ENCODE measurements at places on chromosomes 6 and 20.

DNA sequence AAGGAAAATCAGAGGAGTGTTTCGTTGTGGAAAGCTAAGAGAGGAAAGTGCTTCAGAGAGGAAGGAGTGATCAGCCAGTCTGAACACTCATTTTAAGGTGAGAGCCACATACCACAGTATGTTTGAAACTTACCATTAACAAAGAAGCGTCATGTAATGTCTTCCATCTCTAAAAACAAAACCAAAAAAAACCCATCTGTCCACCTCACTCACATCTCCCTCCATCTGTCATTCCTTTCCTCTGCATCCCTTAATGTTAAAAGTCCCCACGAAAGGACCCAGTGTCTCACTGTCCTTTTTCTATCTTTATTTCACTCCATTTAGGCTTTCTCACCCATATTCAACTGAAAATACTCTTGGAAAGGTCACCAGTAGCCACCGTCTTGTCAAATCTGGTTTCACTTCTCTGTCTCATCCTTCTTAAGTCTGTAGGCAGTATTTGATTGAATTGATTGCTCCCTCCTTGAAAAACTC, 59.4 kb upstream of the GNRH2 start:
- DNase-seq = peak; percentile 22

GRCh38 chr6:92415656-92416055, 1003.7 kb downstream of the EPHA7 start:
- DNase-seq = no peak

DNA sequence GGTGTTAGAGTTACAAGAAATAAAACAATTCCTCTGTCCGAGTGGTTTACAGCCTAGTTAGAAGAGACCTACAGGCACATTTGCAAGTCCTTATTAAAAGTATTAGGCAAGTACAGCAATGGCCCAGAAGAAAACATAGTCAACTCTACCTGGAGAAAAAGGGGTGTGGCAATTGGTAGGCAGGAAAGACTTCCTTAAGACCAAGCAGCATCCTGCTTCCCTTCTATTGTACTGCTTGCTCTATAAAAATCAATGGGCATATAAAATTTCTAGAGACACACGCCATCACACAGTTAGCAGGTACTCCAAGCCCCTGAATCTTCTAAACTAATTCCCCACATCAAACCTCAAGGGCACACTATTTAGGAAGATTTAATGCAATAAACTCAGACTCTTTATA, 185.6 kb downstream of the ATXN1 start:
- DNase-seq = no peak

GRCh38 chr6:90383196-90383822, 86.7 kb upstream of the BACH2 start:
- no peak for DNase-seq

- no peak for DNase-seq
These were observed 32.2 kb downstream of the MYLK4 start for GRCh38 chr6:2718334-2719092.

- no peak for DNase-seq
These were observed 9.0 kb downstream of the UQCC2 start for GRCh38 chr6:33702345-33702977.

GRCh38 chr6:78629836-78630235, 237.5 kb upstream of the IRAK1BP1 start:
- DNase-seq = no peak

GRCh38 chr20:43457640-43458421, at the start of gene SRSF6:
Gene SRSF6 (plus strand): TSS chr20:43457896. CDS start chr20:43458034, 138 bp downstream.
- peak; percentile 83 for DNase-seq

DNA sequence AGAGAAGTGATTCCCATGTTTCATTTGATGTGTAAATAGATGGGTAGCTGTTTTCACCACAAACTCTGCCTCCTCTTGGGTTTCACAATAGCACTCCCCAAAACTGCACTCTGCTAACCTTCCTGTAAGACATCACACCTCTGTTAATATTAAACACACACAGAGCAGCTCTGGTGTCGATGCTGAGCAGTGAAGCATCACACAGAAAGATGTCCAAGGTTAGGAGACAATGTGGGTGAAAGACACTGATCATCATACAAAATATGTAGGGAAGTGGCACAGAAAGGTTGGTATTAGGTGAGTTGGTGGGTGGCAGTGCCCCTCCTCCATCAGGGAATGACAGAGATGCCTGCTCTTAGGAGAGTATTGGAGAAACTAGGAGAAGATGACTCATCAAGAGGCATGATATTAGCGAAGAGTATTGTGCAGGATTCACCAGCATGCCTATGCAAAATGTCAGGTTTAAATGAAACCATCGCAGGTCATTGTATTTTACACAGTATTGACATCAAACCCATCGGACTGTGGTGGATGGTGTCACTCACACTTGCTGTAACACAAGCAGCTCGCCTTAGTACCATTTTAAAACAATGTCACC, 199.7 kb downstream of the TBXT start:
- DNase-seq = no peak

DNA sequence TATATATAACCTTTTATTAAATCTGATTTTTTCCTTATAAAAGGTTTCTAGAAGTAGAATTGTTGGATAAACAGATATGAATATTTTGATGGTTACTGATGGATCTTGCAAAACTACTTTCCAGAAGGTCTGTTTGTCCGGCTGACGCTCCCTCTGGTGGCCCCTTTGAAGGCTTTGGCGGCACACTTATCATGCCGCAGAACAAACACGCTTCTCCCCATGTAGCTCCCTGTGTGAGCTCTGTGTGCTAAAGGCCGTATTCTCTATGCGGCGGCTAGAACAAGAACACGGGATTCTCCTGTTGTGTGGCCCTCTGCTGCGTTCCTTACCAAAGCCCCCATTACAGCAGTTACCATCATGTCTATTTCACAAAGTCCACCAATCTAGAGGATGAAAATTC, 30.0 kb downstream of the PPP1R3G start:
- DNase-seq = no peak

DNA sequence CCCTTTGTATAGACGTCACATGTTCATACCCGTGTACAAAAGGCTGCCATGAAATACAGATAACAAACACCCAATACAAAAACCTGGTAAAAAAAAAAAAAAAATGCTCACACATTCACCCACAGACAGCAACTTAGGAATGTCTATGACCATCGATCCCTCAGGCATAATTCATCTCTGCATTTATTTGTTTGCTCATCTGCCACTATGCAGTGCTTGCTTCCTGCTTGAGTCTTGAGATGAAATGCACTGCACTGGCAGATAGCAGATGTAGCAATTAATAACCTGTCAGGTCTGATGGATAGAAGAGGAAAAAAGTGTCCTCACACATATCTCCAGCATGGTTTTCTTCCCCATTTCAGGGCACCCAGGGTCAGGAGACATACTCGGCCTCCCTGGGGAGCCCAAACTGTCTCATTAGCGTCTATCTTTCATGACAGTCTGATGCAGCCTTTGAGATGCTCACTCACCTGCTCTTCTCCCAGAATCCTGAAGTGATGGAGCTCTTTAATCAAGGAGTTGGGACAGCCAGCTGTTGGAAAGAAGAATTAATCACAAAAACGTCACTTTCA, 295.1 kb upstream of the AGPAT4 start:
- no peak for DNase-seq

GRCh38 chr20:3751675-3752385, 15.7 kb downstream of the ADISSP start:
- no peak for DNase-seq

DNA sequence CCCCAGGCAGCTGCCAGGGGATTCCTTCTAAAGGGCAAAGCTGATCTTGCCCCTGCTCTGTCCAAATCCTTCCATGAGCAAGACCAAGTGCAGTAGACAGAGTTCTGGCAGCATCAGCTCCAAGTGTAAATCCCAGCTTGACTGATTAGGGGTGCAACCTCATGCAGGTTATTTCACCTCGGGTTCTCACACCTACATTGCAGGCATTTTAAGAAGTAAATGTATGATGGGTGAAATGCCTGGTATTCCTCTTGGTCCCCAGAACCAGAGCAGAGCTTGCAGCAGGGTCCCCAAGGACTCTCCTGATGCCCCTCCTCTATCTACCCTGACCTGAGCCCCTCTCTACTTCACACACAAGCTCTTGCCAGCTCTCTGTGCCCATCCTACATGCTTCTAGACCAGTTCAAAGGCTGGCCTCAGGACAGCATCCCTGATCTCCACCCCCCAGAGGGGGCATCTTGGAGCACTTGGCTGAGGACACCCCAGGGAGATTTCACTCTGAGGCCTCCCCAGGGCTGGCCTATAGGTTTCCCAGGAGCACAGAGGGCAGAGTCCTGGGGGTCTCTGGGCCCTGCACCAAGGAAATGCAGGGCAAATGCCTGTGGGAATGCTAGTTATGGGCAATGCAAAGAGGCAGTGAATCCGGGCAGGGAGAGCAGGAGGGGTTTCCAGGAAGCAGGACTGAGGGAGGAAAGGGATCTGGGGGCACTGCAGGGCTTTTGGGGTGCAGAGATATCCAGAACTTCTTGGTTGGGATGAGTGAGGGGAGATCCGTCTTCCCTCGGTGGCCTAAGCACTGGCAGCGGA, 1.0 kb downstream of the LZTS3 start:
- DNase-seq = no peak

DNA sequence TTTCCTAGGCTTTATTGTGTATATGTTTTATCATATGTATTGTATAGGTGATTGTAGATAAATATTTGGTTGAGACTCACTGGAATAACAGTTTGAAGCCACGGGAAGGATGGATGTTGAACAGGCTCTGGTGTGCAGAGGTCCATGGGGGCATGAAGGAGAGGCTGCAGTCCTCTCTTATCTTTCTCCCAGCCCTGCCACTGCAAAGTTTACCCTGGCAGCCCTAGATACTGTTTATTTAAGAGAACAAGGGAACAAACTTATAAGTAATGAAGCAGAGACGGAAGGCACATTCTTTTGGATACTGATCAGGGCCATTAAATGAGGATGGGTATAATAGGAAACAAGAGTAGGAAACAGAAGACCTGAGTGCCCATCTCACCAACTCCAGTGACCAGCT, 103.6 kb upstream of the SCGN start:
- DNase-seq = no peak

- no peak for DNase-seq
These were observed 10.7 kb upstream of the VEGFA start for GRCh38 chr6:43759136-43759906.

GRCh38 chr20:38951611-38952010, 10.5 kb upstream of the DHX35 start:
- DNase-seq = no peak

GRCh38 chr20:32966382-32966781, 37.9 kb downstream of the SUN5 start:
- no peak for DNase-seq

GRCh38 chr6:168177103-168177891, 98.3 kb upstream of the FRMD1 start:
- no peak for DNase-seq

DNA sequence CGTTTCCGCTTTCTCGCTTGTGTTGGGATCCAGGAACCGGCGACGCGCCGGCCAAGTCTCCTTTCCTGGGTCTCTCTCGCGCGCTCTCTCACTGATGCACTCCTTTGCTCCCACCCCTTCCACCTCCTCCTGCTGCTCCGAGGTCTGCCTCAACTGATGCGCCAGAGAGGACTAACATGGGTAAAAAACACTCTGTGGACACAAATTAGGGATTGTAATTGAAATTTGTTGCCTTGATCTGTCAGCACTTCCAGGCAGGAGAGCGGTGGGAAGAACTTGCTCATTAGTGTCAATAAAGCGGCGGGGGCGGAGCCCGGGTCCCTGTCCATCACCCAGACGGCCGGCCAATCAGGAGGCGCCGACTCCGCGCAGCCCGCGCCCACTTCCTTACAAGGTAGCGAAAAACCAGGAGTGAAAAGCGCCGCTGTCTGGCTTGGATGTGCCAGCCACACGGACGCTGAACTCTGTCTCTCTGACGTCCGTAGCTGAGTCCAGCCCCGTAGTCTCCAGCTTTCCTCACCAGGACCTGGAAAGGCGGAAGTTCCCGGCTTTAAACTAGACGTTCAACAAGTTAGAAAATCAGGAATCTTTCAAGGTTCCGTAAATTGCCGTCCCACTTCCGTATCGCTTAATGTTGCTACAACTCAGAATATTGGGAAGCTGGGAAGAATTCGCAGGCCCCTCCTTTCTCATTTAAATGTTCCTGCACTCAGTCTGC, at the start of gene TBX18:
Gene TBX18 (minus strand): TSS at position 267 of the 718 bp plus-strand sequence. CDS start 417 bp downstream, outside the sequence.
- DNase-seq = no peak

- no peak for DNase-seq
These were observed 37.0 kb downstream of the NFATC2 start for GRCh38 chr20:51505566-51505965.

DNA sequence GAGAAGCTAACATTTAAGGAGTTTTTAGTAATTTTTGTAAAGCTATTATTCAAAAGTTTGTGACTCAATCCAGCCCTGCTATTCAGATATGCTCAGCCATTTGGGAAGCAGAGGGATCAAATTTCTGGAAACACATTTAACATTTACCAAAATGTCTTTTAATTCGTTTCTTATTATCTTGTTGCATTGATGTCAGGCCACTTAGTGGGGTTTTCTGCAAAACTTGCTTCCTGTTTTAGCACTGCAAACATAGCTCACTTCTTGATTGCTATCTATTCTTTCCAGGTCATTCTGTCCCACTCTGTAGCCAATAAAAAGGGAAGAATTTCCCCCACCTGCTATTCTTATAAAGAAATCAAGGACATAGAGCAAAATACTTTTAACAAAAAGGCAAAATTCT, 176.9 kb upstream of the SUPT3H start:
- no peak for DNase-seq

DNA sequence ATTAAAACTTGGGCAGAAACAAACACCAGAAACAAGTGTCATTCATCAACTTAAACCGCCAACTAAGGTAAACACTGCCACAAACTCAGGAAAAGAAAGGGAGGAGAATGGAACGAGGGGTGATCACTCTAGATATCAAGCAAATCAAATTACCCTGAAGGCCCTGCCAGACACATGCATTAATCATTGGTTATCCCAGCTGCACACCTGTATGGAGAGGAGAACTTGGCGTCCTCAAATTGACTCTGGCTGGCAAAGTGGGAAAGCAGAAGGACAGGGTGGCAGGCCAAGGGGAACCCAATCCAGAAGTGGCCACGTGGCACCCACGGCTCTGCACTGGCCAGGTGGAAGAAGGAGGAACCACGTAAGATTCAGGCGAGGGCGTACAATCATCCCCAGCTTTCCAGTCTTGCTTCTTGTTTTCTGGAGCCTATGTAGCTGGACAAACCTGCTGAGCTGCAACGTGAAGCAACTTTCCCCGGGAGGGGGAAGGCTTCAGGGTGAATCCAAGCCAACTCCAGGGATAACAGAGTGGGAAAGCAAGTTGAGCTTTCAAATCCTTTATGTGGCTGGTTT, 156.2 kb upstream of the JARID2 start:
- DNase-seq = no peak
